ENCODE measurements at places on chromosomes 16 and 17.

GRCh38 chr16:11876306-11876705 lies 25.0 kb upstream of the RSL1D1 start:
- no peak for DNase-seq

- no peak for DNase-seq
Measured at GRCh38 chr16:88684569-88685155, 1.6 kb downstream of the SNAI3 start.

DNA sequence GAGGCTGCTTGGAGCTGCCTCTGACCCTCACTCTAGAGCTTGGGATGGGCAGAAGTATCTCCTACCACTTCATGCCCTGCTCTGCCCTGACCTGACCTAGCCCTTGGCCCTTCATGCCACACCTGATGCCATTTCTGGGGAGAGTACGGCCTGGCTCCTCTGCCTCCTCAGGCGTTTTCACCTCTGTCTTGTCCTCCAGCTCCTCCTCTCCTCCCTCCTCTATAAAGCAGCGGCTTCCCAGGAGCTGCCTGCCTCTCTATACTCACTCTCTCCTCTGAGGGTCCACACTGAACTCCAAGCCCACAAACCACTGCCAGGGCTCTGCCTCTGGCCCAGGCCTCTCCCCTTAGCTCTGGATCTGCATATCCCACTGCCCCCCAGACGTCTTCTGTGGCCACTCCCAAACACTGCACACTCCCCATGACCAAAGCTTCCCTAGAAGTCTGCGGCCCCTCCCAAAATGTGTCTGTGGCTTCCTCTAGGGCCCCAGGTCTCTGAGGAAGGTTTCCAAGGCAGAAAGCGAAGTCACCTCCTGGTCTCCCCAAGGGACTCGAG lies 52.6 kb downstream of the PITPNM3 start:
- DNase-seq = no peak

DNA sequence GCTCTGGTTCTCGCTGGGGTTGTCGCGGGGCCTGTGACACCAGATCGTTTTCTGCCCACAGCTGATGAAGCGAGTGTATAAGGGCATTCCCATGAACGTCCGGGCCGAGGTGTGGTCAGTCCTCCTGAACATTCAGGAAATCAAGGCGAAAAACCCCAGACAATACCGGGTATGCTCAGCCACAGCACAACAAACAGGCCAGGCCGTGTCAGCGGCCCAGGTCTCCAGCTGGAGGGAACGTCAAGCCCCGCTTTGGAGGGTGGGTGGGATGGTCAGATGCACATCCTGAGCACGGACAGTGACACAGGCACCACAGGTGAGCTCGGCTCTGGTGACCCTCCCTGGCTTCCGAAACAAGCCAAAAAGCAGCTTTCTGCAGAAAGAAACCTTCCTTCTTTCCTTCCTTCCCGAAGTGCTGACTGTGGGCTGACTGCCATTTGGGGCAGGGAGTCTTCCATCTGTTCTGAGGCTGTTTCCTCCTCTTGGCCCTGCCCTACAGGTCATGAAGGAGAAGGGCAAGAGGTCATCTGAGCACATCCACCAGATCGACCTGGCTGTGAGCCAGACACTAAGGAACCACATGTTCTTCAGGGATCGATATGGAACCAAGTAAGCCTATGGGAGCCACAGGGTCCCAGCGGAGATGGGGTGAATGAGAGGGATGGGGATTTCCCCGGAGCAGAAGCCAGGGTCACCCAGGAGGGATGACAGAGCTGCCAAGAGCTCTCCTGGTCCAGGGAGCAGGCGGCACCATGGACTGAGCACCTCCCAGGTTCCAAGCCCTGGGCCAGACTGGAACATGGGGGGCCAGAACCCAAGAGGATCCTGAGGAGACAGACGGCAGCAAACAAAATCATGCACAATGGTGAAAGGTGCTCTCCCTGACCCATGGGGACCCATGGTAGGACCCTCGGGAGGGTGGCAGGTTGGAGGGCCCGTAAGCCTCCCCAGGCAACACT lies 79.4 kb downstream of the GOSR1 start:
- DNase-seq = no peak

GRCh38 chr16:68995011-68995504 lies 110.4 kb upstream of the HAS3 start:
- DNase-seq = no peak

DNA sequence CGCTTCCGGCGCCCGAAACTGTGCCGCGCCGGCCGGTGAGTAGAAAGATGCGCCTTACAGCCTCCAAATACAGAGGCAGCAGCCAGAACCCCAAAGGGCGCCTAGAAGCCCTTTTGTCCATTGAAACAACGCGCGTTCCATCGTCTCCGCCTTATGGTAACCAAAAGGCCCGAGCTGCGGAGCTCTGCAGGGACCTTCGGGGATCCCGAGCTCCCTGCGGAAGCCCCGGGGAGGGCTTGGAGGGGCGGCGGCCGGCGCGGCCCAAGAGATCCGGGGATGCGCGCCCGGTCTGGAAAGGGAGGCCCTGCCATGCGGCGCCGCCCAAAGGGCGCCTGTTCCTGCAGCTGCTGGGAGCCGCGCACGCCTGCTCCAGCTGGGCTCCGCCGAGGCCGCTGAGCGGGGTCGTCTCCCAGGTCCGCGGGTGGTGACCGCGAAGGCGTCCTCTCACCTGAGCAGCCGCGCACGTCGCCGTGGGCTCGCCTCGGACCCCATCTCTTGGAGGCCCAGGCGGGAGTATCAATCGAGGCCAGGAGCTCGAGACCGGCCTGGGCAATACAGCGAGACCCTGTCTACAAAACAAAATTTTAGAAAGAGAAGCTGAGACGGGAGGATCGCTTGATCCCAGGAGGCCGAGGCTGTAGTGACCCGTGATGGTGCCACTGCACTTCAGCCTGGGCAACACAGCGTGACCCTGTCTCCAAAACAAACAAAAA lies 742 bp upstream of the FBXO31 start:
- no peak for DNase-seq

GRCh38 chr17:1783271-1783670 lies 21.4 kb downstream of the SERPINF1 start:
- no peak for DNase-seq

Measured in NCI-H2029 treated with DMSO at 0.1 percent for 48 hours (cell line).